ENCODE measurements at places on chromosomes 4 and X.

DNA sequence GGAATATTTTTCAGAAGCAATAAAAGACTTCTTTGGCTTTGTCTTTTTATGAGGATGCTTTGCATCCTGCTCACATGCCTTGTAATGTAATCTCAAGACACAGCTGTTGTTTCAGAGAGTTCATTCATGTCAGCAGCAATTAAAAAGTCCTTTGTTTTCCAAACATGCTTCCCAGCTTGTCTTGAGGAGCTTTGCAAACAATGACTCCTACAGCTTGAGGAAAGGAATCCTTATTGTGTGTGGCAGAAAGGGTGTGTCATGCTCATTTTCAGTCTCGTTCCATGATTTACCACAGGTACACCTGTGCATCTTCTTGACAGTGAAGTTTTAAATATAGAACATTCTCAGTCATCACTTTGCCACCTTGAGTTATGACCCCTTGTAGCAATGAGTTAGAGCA lies 139.2 kb upstream of the AADAT start:
- H3K4me1 ChIP-seq: no peaks in the 10 kb centered on the region
- H3K36me3 ChIP-seq: no peaks in the 10 kb centered on the region
- no peak overlapping the region for H3K27ac ChIP-seq

GRCh38 chrX:34365471-34365870 lies 233.4 kb upstream of the FAM47A start:
- H3K4me1 ChIP-seq: no peaks in the 10 kb centered on the region
- H3K4me3 ChIP-seq: no peak overlapping the region
- H3K36me3 ChIP-seq: no peaks in the 10 kb centered on the region
- no peak overlapping the region for H3K27ac ChIP-seq
- H3K27me3 ChIP-seq: no peaks in the 10 kb centered on the region

GRCh38 chr4:155442267-155443105 lies 65.7 kb upstream of the MAP9 start:
- H3K4me3 ChIP-seq: peak overlapping the region; percentile 41
- H3K4me1 ChIP-seq: peaks cover 5% of the 10 kb centered on the region
- H3K36me3 ChIP-seq: no peaks in the 10 kb centered on the region
- peak; percentile 71 for DNase-seq

GRCh38 chrX:3351276-3351675 lies 4.8 kb upstream of the MXRA5 start:
- no peak overlapping the region for H3K4me3 ChIP-seq
- peaks cover 1% of the 10 kb centered on the region for H3K27me3 ChIP-seq
- no peaks in the 10 kb centered on the region for H3K36me3 ChIP-seq
- H3K27ac ChIP-seq: no peak overlapping the region
- DNase-seq: no peak

DNA sequence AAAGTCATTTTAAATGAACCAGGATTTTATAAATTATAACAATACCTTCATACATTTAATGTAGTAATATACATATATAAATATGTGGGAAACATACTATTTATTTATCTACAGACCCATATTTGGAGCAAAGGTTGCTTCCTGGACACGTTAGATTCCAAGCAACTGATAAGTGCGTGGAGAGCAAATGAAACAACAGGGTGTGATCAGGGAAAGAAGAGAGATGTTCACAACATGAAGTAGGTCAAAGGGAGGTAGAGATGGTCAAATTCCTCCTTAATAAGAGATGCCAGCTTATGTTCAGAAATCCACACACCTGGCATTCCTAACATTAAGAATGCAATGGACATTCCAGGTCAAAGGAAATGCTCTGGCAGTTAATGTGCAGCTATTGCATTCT lies 53.1 kb upstream of the HPGD start:
- H3K36me3 ChIP-seq: no peaks in the 10 kb centered on the region
- H3K27ac ChIP-seq: no peak overlapping the region
- DNase-seq: no peak
- H3K4me3 ChIP-seq: no peak overlapping the region

GRCh38 chr4:38572793-38573192 lies 91.2 kb upstream of the KLF3 start:
- no peak overlapping the region for H3K4me3 ChIP-seq
- no peaks in the 10 kb centered on the region for H3K36me3 ChIP-seq
- DNase-seq: no peak
- H3K27me3 ChIP-seq: peaks cover 3% of the 10 kb centered on the region

GRCh38 chrX:111445485-111445884 lies 33.5 kb upstream of the DCX start:
- H3K27ac ChIP-seq: no peak overlapping the region
- H3K27me3 ChIP-seq: peaks cover 7% of the 10 kb centered on the region
- no peak for DNase-seq
- H3K4me3 ChIP-seq: no peak overlapping the region
- H3K4me1 ChIP-seq: no peaks in the 10 kb centered on the region
- no peaks in the 10 kb centered on the region for H3K36me3 ChIP-seq

- H3K4me3 ChIP-seq: no peak overlapping the region
- H3K4me1 ChIP-seq: no peaks in the 10 kb centered on the region
- H3K27ac ChIP-seq: no peak overlapping the region
These were observed 258.6 kb upstream of the ARSJ start for GRCh38 chr4:114237997-114238396.

All from osteoblast (primary cell).